ACHN (cell line): ENCODE measurements at places on chromosomes 4 and X.

DNA sequence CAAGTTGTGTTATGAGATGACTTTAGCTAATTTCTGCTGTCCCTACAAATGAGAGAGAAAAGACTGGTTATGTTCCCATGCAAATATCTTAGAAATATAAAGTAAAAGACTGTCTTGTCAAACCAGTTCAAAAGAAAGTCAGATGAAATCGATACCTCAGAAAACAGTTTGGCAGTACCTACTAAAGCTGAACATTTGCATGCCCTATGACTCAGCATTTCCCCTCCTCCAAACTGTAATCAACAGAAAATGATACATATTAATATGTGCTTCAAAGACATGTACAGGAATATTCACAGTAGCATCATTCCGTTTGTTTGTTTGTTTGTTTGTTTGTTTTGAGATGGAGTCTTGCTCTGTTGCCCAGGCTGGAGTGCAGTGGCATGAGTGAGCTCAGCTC lies 90.3 kb downstream of the ARX start:
- no peak for DNase-seq

DNA sequence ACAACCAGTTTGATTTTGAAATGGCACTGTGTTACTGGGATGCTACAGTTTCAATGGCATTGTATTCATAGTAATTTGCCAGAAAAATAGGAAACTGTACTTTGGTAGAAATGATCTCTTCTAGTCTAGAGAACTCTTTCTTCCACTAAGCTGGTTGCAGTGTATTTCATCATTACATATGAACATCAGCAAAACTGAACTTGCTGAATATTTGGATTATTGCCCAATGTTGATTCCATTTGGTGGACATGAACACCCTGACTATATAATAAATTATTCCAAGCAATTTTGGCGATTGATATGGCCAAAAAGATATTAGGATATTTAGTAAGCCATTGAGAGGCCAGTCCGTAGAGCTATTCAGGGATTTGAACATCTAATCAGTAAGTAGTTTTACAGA lies 191.8 kb upstream of the CXorf66 start:
- no peak for DNase-seq

GRCh38 chrX:24777660-24778059 lies 83.9 kb downstream of the POLA1 start:
- DNase-seq: no peak

- no peak for DNase-seq
Measured at GRCh38 chrX:115539841-115540240, 21.1 kb upstream of the PLS3 start.

- no peak for DNase-seq
Measured at GRCh38 chrX:134641346-134641745, 16.9 kb downstream of the PLAC1 start.

DNA sequence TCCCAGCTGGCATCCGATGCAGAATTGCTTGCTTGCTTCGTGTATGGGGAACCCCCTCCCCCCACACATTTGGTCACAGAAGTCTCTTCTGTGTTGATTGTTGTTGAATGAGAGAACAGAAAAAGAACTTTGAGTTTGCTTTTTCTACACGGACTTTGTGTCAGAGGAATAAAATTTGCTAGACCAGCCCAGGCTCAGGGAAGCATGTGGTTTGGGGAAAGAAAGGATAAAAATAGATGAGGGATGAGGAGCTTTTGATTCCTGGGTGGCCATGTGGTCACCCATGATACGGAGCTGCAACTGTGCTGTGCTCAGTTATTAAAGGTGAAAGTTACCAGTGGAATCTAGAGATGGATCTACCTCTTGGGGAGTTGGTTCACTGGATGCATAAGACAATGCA lies 34.2 kb upstream of the ESX1 start:
- no peak for DNase-seq

DNA sequence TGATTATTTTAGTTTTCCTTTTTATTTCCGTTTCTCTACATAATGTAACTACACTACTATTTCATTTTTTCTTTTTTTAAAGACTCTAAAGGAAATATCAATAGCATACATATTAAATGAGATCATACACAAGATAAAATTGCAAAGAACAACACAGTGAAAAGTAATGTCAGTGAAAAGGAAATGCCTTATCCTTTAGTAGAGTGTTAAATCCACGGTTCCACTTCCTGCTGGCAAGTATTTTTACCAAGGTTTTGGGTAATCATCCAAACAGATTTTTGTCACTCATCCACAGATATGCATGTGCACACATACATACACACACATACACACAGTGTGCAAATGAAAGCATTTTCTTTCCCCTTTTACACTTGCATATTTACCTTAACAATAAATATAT lies 548.9 kb downstream of the PPP4R3C start:
- no peak for DNase-seq
